ENCODE measurements at places on chromosomes 16 and 17. TPM values are rescaled to one million over a fixed set of nuclear protein-coding genes. Genes with fewer than 3 reads are reported as not detected.

DNA sequence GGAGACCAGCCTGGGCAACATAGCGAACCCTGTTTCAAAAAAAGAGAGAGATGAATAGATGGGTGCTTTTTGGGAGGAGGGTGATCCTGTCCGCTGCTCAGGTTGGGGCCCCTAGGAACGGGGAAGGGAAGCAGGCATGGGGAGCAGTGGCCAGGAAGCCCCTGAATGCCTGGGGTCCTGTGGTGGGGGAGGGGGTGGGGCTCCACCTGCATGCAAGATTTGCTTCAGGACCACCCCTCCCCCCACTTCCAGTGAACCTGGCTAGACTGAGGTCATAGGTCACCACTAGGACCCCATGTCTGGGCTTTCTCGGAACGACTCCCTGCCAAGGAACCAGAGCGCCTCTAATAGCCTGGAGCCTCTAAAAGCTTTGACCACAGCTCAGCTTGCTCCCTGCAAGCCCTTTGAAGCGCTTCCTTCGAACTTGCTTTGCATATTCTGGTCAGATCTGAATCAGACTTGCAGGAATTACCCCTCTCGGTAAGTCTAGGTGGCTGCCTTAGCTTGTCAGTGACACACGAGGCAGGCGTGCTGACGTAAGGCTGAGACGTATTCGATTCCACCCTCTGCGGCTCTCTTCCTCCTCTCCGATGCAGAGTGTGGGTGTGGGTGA, 3.7 kb downstream of the SOCS3 start:
- peak; percentile 75 for DNase-seq

DNA sequence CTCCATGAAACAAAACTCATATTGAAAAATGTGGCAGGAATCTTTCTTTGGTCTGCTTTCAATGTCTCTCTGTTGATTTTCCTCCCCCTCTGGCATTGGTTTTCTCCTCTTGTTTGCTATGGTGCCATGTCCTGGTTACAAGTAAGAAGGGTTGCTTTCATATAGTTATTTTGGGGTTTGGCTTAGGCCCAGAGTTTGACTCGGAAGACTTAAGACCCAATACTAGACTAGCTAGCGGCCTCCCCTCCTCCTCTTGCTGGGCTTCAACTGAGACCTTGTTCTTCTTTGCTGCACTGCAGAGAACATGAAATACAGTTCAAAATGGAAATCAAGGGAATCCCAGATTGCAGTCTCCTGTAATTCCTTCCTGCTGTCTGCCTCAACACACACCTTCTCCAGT, 30.0 kb upstream of the CLEC18A start:
- DNase-seq: no peak

- no peak for DNase-seq
Observed at GRCh38 chr17:9370467-9370866, 205.2 kb downstream of the STX8 start.

DNA sequence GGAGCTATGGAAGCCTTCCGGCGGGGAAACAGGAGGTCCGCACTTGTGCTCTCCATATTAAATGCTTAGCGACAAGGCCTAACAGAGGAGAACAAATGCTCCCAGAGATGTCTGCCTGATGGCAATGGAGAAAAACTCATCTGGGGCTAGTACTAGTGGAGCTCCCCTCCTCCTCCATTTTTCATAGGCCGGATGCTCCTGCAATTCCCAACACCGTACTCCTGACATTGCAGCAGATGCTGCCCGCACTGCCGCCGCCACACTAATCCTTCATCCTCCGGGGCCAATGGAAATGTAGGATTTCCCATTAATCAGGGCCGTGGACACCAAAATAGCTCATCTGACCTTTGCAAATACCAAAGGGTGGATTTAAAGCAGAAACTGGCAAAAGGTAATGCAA, 27.5 kb downstream of the TOM1L2 start:
- DNase-seq: no peak

- DNase-seq: peak; percentile 86
Observed at GRCh38 chr17:40023590-40024292, 8.5 kb downstream of the CSF3 start.

PRCD gene
- total RNA-seq: 8.2 TPM

SLC47A2 gene
- not detected for total RNA-seq
